ENCODE measurements at places on chromosomes 1 and 21. TPM values are rescaled to one million over a fixed set of nuclear protein-coding genes. Genes with fewer than 3 reads are reported as not detected.
A peak's percentile ranks its signal among the peaks of the same experiment; 100 is the strongest.

DNA sequence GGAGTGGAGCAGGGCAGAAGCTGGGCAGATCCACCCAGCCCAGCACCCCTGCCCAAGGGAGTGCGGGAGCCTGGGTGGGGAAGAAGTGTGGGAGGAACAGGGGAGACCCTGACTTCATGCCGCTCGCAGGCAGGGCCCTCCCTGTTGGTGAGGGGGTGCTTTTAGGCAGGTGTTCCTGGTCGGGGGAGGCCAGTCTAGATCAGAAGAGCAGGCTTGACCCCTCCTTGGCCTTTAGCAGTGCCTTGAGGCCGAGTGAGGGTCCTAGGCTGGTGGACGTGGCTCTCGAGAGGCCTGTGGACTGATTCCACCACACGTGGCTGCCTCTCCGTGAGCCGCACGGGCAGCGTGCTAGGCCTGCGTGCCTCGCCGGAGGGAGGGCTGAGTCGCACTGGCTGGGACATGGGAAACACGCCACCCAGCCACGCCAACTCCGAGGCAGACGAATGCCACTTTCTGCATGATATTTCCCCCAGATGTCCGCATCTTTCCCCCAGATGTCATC, 19.4 kb upstream of the COL18A1 start:
- no peak for DNase-seq
- H3K27me3 ChIP-seq: no peaks in the 10 kb centered on the region
- no peak overlapping the region for H3K4me3 ChIP-seq
- H3K36me3 ChIP-seq: no peaks in the 10 kb centered on the region
- no peak overlapping the region for H3K27ac ChIP-seq

GRCh38 chr21:46120301-46121285, 22.7 kb downstream of the COL6A2 start:
- peaks cover 79% of the 10 kb centered on the region for H3K36me3 ChIP-seq
- H3K27me3 ChIP-seq: no peaks in the 10 kb centered on the region
- no peak overlapping the region for H3K27ac ChIP-seq
- no peak overlapping the region for H3K4me3 ChIP-seq
- DNase-seq: no peak

DNA sequence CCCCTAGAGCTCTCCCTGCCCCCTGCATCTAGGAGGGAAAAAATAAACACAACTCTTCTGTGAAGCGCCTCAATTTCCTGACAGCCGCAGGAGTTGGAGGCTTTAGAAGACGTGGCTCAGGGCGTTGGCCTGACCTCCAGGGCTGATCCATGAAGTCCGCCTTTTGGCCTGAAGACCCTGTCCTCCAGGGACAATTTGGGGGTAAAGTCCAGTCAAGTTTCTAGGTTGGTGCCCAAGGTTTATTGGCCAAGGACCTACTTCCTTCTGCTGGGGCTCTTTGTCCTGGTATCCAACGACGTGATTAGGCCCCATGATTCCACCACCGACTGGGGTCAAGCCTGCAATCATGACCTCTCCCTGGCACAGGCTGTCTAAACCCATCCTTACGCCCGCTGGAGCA, 54.9 kb downstream of the PTPRF start:
- no peak for DNase-seq
- no peak overlapping the region for H3K4me3 ChIP-seq
- no peaks in the 10 kb centered on the region for H3K36me3 ChIP-seq
- H3K27me3 ChIP-seq: no peaks in the 10 kb centered on the region
- peaks cover 9% of the 10 kb centered on the region for H3K4me1 ChIP-seq
- no peak overlapping the region for H3K27ac ChIP-seq

GRCh38 chr1:37741130-37741529, 23.8 kb downstream of the EPHA10 start:
- H3K36me3 ChIP-seq: no peaks in the 10 kb centered on the region
- no peak overlapping the region for H3K4me3 ChIP-seq
- no peaks in the 10 kb centered on the region for H3K27me3 ChIP-seq
- peak; percentile 20 for DNase-seq
- H3K4me1 ChIP-seq: no peaks in the 10 kb centered on the region
- no peak overlapping the region for H3K27ac ChIP-seq

- H3K4me1 ChIP-seq: peaks cover 4% of the 10 kb centered on the region
- H3K27me3 ChIP-seq: no peaks in the 10 kb centered on the region
- no peak overlapping the region for H3K4me3 ChIP-seq
- no peak for DNase-seq
- peaks cover 3% of the 10 kb centered on the region for H3K36me3 ChIP-seq
Observed at GRCh38 chr1:243726806-243727502, 123.1 kb downstream of the AKT3 start.

DNA sequence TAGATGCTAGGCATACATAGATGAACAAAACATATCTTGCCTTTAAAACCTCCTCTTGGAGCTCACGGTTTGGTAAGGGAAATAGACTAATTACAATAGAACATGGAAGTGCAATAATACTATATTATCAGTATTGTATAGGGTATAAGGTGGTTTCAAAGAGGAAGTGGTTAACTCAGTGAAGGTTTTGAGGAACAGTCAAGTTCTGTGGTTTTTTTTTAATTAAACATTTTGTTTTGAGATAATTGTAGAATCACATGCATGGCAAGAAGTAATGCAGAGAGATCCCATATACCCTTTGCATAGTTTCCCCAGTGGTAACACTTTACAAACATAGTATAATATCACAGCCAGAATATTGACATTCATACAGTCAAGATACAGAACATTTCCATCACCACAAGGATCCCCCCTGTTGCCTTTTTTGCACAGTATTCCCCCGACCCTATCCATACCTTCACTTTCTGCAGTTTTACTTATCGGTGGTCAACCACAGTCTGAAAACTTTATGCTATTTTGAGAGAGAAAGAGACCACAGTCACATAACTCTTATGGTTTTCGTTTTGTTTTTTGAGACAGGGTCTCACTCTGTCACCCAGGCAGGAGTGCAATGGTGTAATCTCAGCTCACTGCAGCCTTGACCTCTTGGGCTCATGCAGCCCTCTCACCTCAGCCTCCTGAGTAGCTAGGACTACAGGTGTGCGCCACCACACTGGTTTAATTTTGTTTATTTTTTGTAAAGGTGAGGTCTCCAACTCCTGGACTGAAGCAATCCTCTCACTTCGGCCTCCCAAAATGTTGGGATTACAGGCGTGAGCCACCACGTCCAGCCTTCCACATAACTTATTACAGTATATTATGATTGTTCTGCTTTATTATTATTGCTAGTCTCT, 60.5 kb upstream of the KIAA1614 start:
- no peak overlapping the region for H3K27ac ChIP-seq
- no peak overlapping the region for H3K4me3 ChIP-seq
- H3K4me1 ChIP-seq: no peaks in the 10 kb centered on the region
- no peaks in the 10 kb centered on the region for H3K27me3 ChIP-seq
- no peak for DNase-seq

DNA sequence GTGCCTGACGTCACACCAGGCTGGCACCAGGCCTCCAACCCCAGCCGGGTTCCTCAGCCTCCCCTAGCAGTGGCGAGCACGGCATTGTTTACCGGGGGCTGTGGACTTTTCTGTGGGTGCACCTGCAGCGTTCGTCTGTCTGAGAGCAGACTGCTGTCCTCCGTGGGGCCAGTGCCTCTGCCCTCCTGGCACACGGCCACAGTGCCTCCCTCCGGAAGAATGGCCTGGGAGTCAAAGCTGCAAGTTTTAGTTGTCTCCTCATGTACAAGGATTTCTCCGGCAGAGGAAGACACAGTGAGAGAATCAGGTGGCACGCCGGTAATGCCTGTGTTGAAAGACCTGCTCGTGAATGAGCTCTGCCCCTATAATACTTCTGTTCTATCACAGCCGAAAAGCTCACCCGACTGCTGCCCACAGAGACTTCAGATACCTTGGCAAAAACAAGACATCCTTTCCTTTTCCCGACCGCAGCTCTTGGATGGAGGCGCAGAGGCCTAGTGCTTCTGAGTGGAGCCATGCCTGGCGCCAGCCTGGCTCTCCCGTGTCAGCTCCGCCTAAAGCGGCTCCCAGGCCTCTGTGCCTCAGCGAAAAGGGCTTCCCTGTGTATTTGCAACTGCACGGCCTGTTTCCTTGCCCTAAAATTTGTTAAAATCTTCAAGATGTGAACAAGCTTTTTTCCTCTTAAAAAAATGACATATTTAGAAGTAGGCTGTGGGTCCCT, 71.4 kb downstream of the AGPAT3 start:
- no peak overlapping the region for H3K4me3 ChIP-seq
- no peaks in the 10 kb centered on the region for H3K27me3 ChIP-seq
- DNase-seq: peak; percentile 45

GRCh38 chr1:51270751-51271150, 34.7 kb downstream of the RNF11 start:
- H3K27me3 ChIP-seq: no peaks in the 10 kb centered on the region
- no peak overlapping the region for H3K4me3 ChIP-seq
- no peaks in the 10 kb centered on the region for H3K36me3 ChIP-seq
- H3K4me1 ChIP-seq: peaks cover 7% of the 10 kb centered on the region
- DNase-seq: no peak

DNA sequence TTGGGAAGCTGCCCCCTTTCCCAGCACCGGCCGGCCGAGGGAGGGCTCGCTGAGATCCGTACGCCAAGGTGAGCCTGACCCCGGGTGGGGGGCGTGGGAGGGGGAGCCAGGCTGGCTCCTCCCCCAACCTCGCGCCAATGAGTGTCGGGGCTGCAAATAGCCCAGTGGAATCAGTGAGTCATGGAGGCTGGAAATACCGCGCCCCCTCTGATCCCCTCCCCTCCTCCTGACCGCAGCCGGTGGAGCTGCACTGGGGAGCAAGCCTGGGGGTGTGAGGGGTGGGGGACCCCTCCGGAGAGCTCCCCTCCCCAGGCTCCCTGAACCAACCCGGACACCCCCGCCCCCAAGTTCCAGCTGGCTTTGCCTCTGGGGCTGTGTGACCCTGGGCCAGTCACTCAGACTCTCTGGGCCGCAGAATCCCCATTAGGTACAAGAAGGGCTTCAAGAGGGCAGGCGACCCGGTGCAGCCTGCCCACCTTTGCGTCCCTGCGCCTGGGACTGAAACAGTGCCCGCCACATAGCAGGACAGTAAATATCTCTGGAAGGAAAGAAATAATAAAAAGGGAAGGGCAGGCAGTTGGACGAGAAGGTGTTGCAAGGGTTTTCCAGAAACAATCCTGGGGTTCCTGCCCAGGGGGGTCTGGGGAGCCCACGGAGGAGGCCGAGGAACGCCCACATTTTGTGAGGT, 4.5 kb downstream of the HSPB7 start:
- H3K36me3 ChIP-seq: no peaks in the 10 kb centered on the region
- no peaks in the 10 kb centered on the region for H3K27me3 ChIP-seq
- no peak overlapping the region for H3K4me3 ChIP-seq
- peak; percentile 86 for DNase-seq
- peaks cover 11% of the 10 kb centered on the region for H3K4me1 ChIP-seq

- no peak overlapping the region for H3K4me3 ChIP-seq
- H3K27me3 ChIP-seq: no peaks in the 10 kb centered on the region
- no peaks in the 10 kb centered on the region for H3K36me3 ChIP-seq
- H3K4me1 ChIP-seq: no peaks in the 10 kb centered on the region
- DNase-seq: peak; percentile 6
Observed at GRCh38 chr1:231236208-231236591, 4.8 kb upstream of the GNPAT start.

ADCY10 gene
- total RNA-seq: under 0.01 TPM

All from fibroblast of lung (primary cell).